Chondrocyte (in vitro differentiated cells): ENCODE measurements at places on chromosomes 12 and 14.

- peak; percentile 80 for DNase-seq
Measured at GRCh38 chr12:108792361-108793292, 61.3 kb upstream of the CORO1C start.

DNA sequence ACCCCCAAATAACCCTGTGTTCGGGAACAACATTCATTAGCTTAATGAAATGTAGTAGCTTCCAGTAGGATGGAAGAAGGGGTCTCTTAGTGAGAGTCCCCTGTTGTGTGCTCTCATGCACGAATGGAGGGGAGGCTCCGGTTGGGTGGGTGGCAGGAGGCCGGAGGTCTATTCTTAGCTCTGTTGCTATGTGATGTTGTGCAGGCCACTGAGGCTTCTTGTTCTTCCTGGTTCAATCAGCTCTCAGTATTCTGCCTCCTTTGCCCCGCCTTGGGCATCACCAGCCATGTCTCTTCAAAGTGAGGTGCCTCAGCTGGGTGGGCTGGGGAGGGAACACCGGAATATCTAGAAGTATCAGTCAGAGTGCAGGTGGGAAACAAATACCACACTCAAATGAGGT, 50.8 kb downstream of the KCNA1 start:
- no peak for DNase-seq

DNA sequence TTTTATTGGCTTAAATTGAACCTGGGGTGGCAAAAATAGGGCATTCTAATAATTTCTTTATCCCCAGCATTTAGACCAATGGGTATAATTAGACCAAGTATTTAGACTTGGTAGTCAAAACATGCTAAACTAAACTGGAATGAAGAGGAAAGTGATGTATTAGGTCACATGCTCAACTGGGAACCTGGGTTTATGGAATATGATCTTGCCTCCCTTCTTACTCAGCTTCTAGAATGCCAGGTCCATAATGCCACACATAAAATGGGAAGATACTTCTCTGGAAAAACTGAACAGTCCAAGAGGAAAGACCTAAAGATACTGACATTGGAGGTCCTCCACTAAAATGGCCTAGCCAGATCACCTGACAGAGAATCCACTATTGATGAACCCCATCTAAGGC, 6.2 kb upstream of the BIN2 start:
- DNase-seq: no peak

GRCh38 chr12:106769078-106769477, 5.4 kb upstream of the RIC8B start:
- no peak for DNase-seq

- DNase-seq: no peak
Measured at GRCh38 chr12:65536876-65537681, 258.6 kb downstream of the MSRB3 start.
